ENCODE measurements at places on chromosomes 16 and 17.

DNA sequence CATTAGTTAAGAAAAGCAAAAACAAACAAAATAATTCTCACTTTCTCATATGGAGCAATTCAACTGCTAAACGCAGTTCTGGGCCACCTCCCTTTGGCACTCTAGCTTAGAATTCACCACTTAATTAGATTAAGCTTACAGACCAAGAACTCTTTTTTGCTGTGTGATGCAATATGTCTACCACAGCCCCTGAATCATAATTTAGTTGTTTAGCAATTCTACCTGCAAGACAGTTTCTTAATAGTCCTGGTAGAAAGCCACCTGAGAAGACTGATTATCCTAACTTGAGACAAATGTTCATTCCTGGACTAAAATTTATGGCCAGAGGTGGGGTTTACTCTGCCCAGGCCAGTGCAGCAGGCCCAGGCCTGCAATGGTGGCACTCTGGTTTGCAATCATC is 205.9 kb downstream of the HS3ST3A1 start:
- DNase-seq = no peak

GRCh38 chr16:88956546-88957432 is 20.2 kb downstream of the CBFA2T3 start:
- DNase-seq = no peak

- peak; percentile 55 for DNase-seq
These were observed 109.9 kb downstream of the GNAO1 start for GRCh38 chr16:56300891-56301850.

GRCh38 chr16:10982465-10983150 is 38.2 kb downstream of the CLEC16A start:
- no peak for DNase-seq

DNA sequence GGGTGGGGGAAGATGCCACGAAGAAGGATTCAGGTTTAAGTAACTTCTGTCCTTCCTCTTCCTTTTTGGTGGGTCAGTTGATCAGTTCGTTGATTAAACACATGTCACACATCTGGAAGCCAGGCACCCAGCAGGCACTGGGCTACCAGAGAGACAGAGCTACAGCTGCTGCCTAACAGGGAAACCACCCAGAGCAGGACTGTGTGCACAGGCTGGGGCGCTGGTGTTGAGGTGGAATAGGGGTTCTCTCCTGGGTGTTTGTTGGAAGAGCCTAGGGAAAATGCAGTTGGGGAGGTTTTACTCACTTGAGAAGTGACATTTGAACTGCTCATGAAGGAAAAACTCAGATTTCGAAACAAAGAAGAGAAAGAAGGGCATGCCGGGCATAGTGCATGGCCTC is 152.4 kb downstream of the IRX5 start:
- DNase-seq = no peak

DNA sequence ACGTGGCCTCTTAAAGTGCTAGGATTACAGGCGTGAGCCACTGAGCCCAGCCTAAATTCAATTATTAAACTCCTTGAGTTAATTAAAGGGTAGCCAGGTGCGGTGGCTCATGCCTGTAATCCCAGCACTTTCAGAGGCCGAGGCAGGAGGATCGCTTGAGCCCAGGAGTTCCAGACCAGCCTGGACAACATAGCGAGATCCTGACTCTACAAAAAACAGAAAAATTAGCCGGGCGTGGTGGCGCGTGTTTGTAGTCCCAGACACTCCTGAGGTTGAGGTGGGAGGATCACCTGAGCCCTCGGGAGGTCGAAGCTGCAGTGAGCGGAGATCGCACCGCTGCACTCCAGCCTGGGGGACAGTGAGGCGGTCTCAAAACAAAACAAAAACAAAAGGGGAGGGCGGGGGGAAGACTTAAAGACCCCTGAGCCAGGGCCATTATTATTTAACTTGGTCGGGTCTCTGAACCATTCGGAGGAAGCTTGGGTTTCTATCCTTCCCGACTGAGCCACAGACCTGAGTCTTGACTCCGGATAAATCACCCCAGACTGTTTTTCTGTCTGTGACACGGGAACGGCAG is 19.5 kb downstream of the BCL7C start:
- no peak for DNase-seq

DNA sequence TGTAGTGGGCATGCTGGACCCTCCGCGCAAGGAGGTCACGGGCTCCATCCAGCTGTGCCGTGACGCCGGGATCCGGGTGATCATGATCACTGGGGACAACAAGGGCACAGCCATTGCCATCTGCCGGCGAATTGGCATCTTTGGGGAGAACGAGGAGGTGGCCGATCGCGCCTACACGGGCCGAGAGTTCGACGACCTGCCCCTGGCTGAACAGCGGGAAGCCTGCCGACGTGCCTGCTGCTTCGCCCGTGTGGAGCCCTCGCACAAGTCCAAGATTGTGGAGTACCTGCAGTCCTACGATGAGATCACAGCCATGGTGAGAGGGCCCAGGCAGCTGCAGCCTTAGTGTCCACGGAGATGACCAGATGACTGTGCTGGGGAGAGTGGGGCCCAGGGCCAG is 22.3 kb downstream of the ATP2A1 start:
- DNase-seq = no peak

GRCh38 chr17:46928467-46929261 is 5.7 kb downstream of the GOSR2 start:
- DNase-seq = no peak

GRCh38 chr16:30715750-30716445 is 16.9 kb downstream of the SRCAP start:
- no peak for DNase-seq

GRCh38 chr16:85090181-85090580 is 22.1 kb downstream of the CIBAR2 start:
- DNase-seq = no peak

GRCh38 chr16:26087091-26087490 is 395.3 kb downstream of the HS3ST4 start:
- DNase-seq = no peak

DNA sequence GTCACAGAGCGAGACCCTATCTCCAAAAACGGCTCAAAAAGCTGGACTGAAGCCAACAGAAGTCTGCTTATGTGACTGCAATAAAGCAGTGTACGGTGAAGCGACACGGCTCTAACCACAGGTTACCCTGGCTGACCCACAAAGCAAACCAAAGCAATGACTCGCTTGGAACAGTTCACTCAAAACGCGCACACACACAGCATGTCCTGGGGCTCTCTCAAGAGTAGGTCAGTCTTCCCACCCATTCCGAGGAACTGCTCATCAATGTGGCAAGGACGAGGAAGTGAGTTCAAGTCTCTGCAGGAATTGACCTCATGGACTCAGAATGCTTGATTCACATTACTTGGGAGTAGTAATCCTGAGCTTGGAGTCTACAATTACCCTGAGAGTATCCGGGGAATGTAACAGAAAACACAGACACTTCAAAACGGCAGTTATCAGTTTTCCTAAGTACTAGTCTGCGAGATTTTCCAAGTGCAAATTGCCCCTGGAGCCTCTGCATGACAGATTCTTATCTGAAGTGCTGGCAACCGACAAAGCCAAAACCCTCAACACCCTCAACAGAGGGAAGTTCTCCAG is 25.4 kb downstream of the PELP1 start:
- DNase-seq = no peak

- peak; percentile 22 for DNase-seq
These were observed 916 bp downstream of the PAGR1 start for GRCh38 chr16:29816694-29817441.

DNA sequence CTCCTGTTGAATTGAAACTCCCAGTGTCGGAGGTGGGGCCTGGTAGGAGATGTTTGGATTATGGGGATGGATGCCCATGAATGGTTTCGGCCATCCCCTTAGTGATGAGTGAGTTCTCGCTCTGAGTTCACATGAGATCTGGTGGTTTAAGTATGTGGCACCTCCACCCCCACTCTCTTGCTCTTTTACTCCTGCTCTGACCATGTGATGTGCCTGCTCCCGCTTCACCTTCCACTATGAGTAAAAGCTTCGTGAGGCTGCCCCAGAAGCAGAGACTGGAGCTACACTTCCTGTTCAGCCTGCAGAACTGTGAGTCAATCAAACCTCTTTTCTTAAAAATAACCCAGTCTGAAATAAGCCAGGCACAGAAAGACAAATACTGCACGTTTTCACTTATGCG is 512.4 kb downstream of the HS3ST4 start:
- DNase-seq = no peak

DNA sequence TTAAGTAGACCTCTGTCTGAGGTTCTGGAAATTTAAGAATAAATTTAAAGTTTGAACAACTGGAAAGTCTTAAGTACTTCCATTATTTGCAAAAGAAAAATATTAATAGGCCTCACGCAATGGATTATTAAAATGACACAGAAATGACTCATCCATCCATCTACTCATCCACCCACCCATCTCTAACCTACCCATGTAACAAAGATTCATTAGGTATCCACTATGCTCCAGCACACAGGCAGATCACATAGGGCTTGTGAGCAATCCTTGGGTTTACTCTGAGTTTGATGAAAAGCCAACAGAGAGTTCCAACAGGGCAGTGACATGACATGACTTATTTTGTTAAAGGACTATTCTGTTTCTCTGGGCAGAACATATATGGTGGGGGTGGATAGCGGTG is 93.3 kb downstream of the HELZ start:
- no peak for DNase-seq

DNA sequence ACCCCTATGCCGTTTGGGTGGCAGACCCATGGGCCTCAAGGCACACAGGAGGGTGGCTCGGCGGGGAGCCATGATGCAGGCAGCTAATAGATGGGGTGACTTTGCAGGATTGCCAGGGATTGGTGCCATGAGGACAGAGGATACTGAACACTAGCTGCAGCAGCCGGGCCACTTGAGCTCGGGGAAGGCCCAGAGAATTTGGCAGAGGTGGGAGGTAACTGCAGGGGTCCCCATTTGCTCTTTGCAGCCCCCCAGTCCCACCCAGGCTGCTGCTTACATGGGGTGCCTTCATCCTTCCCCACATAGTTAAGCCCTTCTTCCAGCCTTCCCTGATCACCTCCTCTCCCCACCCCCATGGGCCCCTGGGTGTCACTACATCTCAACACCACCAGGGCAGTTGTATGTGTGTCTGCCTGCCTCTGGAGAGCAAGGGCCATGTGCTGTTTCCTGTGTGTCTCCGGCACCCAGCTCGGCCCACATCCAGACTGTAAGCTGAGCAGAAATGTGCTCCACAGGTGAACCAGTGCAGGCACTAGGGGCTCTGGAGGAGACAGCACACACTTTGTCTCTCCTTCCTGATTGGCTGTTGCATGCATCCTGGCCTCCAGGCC is 52.0 kb downstream of the SREBF1 start:
- no peak for DNase-seq

GRCh38 chr16:10683170-10683569 is 11.6 kb downstream of the TEKT5 start:
- no peak for DNase-seq

- no peak for DNase-seq
These were observed 99.0 kb downstream of the CCDC182 start for GRCh38 chr17:57645950-57646665.

DNA sequence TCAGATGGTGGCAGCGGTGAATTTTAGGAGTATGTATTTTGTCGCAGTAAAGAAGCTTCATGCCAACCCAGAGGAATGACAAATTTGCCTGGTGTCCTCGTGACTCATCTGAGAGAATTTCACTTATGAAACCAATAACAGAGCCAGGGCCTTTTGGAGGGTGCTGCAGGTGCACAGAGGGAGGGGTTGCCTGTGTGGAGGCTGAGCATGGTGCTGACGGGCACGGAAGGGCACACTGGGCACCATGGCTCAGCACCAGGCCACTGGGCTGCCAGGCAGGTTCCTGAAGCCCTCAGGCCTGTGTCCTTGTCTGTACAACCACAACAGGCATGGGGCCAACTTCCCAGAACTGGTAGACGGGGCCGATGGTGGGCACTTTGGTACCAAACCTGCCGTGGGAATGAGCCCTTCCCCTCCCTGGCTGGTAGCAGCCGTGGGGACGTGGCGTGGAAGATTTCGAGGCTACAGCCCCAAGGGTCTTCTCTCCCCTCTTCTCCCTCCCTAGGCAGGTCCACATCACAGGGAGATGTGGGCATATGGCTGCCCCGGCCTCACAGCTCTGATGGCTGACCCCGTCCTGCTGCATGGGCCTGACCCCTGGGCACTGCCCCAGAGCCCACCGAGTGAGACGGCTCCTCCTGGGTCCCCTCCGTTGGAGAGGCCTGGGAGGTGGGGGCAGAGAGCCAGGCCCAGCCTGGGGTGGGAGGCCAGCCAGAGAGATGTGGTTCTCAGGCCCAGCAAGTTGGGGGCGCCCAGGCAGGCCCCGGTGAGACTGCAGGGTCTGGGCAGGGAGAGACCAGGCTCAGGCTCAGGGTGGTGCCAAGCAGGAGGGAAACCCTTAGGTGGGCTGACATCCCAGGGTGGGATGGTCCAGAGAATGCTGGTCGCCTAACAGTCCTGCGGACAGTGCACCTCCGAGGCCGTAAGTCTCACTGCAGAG is 30.2 kb upstream of the ZNF469 start:
- no peak for DNase-seq

GRCh38 chr16:28845293-28845692 is 855 bp downstream of the TUFM start:
- no peak for DNase-seq

DNA sequence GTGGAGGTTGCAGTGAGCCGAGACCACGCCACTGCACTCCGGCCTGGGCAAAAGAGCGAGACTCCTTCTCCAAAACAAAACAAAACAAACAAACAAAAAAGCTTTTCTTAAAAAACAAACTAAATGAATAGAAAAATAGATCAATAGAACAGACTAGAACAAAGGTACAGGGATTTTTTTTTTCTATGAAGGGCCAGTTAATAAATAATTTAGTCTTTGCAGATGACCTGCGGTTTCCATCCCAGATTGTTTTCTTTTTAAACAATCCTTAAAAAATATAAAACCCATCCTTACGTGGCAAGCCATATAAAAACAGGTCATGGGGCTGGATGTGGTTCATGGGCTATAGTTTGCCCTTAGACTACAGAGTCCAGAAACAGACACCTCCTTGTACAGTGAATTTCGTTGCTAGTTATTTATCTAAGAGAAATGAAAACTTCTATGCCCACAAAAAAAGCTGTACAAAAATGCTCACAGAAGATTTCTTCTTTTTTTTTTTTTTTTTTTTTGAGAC is 45.4 kb downstream of the CREBBP start:
- DNase-seq = no peak

- DNase-seq = no peak
These were observed 71.6 kb downstream of the MYO1D start for GRCh38 chr17:32805029-32805976.

GRCh38 chr17:58917228-58917627 is 161.6 kb downstream of the PPM1E start:
- no peak for DNase-seq

DNA sequence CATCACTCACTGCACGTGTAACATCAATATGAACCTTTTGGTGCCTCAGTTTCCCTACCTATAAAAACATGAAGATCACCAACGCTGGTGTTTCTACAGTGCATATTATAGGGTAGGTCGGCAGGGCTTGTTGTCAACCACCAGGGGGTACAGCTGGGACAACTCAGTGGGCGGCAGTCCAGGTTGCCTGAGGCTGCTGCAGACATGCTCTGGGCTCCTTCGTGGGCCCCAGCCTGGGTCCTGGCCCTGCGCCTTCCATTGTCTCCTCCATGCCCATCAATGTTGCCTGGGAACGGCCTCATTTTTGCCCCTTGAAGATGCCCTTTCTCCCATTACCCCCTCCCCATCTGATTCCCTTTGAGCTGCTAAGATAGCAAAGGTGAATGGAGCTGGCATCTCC is 89.8 kb downstream of the GSG1L start:
- no peak for DNase-seq
